ENCODE measurements at places on chromosomes 16 and 17.

GRCh38 chr17:50145532-50146229, 4.8 kb downstream of the PPP1R9B start:
- no peak for DNase-seq

DNA sequence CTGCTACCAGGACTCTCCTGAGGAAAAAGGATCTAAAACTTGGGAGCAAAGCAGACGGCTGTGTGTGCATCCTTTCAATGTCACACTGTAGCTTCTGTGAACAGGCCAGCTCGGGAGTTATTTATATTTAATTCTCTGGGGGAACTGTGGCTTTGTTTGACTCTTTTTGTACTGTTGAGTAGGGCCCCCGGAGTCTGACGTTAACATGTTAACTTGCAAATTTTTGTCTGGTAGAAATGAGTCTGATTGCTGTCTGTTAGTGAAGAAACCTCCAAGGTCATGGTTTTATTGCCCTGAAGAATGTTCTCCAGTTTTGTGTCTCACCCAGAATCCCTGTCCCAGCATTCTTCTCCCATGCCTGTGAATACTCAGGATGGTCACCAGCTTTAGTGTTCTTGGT, 14.2 kb upstream of the KCNG4 start:
- no peak for DNase-seq

DNA sequence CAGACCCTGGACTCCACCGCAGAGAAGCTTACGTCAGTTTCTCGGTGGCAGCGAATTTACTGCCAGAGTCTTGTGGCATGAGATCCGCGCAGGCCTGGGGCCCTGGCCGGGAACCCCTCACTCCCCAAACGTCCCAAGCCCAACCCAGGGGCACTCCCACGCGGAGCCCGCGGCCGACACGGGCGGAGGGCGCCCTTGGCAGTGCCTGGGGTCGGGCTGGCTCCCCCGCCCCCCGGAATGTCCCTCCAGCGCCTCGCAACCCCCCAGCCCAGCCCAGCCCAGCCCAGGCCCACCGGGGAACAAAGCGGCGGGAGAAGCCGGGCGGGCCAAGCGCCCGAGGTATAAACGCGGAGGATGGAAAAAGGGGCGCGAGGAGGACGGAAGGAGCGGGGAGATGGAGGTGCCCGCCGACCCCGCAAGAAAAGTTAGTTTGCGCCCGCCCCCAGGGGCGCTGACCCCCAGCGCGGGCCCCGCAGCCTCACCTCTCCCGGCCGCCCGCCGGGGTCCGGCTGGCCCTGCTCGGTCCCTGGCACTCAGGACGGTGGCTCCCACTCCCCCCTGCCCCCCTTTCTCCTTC, 330 bp downstream of the CASKIN2 start:
- no peak for DNase-seq

DNA sequence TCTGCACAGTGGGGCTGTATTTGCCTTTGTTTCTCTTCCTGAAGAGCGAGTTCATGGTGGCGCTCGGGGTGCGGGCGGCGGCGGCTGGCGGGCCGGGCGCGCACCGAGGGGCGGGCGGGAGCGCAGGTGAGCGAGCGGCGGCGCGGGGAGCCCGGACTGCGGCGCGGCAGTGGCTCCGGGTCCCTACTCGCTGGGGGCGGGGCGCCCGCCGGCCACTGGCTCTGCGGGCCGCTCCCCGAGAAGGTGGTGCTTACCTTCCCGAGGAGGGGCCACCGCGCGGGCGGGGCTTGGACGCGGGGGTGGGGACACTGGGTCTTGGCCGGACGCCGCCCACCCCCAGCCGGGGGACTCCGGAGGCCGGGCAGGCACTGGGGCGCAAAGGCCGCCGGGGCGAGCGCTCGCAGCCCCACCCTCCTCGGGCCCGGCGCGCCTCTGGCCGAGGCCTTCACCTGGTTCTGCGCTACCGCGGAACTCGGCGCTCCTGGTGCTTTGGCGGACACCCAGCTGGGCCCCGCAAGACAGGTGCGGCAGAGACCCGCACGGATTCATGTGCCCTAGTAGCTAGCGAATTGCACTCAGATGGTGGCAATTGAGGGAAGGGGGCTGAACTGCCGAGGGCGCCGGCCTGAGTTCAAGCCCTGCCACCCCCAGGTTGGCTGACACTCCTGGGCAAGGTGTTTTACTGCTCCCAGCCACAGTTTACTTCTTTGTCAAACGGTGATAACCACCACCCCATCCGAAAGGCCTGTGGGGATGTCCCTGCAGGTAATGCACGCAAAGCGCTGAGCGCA, at the start of gene PPL:
Gene PPL, minus strand, starts transcription at position 158 of the 791 bp plus-strand sequence. Its CDS starts 103 bp downstream, at position 55.
- peak; percentile 64 for DNase-seq

GRCh38 chr17:83203073-83203471, 123.7 kb downstream of the METRNL start:
- DNase-seq: no peak

GRCh38 chr17:1142561-1142971, 37.2 kb downstream of the ABR start:
- no peak for DNase-seq

DNA sequence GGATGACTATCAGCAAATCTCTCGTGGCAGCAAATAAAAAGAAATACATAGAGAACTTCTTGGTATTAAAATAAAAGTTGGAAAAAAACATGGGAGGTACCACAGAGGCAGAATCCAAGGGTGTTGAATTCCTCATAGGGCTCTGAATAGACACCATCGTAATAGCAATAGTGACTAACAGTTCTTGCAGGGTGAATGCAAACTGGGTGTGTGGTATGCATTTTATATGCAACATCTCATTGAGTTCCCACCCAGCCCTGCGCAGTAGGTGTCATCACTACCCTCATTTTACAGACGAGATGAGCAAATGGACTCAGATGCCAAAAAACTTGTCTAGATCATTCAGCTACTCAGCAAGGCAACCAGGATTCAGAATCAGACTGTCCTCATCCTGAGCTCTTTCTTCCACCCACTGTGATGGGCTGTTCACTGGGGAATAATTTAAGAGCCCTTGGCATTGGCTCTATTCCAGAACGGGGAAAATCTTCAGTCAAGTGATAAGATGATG, 354.6 kb upstream of the CDH11 start:
- no peak for DNase-seq

DNA sequence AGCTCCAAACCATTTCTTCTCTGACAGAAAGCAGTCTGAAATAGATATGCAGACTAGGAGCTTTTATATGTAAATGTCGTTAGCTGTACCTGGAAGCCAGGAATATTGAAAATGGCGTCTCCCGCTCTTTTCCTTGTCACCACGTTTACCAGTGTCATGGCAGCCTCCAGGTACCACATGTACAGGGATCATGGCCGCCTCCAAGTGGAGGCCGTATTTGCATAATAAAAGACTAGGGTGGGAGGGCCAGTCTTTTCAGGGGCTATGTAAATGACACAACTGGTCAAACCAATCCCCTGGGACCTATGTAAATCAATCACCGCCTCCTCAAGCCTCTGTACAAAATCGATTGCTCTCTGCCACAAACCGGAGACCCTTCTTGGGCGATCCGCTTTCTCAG, 54.3 kb downstream of the MYOCD start:
- DNase-seq: no peak

DNA sequence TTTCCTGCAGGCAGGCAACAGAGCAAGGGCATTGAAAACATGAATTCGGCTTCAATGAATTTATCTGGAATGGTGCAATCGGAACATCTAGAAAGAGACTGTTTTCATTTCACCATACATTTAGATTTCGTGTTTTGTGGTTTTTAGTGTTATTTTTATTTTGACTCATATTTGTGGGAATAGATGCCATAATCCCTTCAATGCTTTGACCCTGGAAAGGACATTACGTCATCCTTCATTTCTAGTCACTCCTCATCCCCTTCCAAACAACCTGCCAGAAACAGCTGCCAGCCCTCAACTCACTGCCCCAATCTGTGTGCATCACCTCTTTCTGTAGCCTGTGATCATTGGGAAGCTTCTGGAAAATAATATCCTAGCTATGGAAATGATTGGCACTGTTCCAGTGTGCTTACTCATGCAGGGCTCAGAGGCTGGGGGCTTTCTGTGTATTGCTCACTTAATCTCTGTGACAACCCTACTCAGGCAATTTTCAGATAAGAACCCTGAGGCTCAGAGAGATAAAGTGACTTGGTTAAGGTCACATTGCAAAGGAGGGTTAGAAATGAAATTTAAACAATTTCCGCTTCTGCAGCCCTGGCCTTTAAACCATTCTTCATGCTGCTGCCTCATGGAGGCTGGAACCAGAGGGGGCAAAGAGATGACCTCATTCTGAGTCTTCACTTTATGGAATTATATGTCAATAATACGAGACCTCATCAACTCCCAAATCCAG, 9.5 kb upstream of the KSR1 start:
- no peak for DNase-seq

DNA sequence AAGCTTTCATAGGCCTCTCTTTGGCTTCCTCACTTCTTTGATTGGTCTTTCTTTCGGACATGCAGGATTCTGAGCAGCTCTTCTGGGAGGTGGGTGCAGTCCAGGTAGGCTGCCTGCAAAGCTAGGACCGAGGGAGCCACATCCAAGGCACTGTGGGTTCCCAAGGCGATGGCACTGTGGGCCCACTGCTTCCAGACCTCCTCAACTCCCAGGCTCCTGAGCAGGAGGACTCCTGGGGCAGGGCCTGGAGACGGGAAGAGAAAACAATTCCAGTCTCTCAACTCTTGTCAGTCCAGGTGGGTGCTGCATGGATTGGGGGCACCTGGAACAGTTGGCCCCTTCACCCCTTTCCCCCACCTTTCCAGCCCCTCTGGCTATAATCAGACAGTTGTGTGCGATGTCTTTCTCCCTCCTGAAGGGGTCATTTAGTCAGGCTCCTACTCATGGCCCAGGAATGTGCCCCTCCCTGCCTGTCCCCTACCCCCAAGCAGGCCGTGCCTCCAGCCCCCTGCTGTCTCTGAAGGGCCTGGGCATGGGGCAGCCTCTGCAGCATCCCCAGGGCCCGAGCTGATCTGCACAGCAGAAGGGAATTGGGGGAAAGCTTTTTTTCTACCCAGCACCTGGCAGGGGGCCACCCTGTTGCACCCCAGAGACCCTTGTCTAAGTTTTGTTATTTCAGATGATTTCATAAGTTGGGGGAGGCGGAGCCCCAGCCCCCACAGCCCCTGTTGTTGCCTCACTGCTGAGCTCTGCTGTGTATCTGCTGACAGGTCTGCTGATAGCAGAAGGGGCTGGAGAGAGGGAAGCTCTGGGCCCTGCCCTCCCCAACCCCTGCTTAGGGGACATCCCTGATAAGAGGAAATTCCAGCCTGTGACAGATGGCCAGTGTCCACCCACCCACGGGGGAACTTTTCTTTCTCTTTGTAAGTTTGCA, 330.3 kb downstream of the SEC14L1 start:
- DNase-seq: no peak

DNA sequence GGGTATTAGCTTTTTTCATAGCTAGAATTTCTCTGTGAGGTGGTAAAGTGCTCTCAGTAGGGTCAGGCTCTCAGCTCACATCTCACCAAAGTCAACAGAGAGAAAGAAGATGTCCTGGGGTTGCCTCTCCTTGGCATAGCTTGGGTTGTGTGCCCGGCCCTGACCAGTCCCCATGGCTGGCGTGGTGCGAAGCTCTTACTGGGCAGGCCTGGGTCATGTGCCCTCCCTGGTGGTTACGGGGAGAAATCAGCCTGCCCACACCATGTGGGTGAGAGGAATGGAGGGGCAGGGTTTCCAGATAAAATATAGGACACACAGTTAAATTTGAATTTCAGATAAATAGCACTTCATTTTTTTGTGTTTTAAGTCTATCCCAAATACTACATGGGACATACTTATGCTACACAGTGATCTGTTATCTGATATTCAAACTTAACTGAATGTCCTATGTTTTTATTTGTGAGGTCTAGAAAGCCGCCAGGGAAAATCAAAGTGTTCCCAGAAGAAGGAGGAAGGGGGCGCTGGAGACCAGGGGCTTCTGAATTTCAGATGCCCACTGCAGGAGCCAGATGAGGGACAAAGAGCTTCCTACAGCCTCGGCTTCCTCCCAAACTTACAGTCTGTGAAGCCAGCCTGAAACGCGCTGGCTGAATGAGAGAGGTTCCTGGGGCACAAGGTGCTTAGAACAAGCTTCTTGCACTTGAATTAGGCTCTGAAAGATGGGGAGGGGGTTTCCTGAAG, 45.4 kb downstream of the NKD1 start:
- DNase-seq: no peak

- DNase-seq: no peak
Observed at GRCh38 chr16:25546791-25547190, 145.0 kb upstream of the HS3ST4 start.

- no peak for DNase-seq
Observed at GRCh38 chr16:53583401-53583800, 80.4 kb upstream of the AKTIP start.

DNA sequence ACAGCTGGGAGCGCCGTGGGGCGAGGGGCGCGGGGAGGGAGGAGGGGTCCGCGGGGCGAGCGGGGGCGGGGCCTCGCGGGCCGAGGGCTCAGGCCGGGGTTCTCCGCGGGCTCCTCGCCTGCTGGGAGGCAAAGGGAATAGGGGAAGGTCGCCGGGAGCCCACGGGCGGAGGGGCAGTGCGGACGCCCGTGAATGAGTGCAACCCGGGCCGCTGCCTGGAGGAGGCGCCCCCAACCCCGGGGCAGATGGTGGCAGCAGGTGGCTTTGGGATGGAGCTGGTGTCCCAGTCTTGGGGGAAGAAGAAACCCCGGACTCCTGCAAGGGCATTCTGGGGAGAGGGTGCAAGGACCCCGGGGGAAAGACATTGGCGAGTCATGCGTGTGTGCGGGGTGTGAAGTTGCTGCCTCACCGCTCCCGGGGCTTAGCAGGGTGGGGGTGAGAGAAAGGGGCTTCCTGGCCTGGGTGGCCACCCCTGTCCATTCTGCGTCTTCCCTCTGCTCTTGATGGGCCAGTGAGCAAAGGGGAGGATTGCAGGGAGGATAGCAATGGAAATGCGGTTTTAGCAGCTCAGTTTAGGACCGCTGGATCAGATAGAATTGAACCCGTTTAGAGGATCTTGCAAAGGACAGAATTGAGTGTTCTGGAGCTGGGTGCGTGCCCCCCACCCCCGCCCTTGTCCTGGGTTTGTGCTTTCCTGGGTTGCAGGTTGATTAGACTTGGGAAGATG, 526 bp downstream of the KIAA0513 start:
- no peak for DNase-seq

DNA sequence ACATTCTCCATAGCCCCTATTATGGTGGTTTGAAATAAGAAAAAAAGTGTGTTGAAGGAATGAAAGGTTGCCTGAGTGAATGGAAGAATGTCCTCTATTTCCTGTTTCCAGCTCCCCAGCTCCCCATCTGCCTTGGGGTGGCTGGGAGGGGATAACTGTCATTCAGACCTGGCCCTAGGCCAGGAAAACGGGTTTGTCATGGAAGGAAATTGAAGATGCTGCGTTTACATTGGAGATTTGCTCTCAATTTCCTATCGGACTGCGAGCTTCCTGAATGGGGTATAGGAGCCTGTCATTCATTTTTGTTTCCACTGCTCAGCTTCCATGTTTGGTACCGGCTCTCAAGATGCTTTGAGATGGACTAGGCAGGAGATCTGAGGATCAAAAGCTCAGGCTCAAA, 2.2 kb upstream of the FZD2 start:
- DNase-seq: no peak

GRCh38 chr17:81524039-81524864, 3.9 kb upstream of the FSCN2 start:
- no peak for DNase-seq

DNA sequence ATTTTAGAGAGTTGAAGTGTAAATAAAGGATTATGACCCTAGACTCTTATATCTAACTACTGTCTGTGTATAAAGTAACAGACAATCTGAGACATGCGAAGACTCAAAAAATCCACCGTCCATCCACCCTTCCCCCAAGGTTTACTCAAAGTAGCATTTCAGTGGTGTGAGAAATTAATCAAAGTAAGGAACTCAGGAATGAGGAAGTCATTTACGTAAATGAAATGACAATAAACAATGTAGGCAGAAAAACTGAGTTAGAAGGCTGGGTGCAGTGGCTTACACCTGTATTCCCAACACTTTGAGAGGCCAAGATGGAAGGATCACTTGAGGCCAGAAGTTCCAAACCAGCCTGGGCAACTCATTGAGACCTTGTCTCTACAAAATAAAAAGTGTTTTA, 19.8 kb upstream of the NTN1 start:
- no peak for DNase-seq
